ENCODE measurements at places on chromosomes 12 and 14. TPM values are rescaled to one million over a fixed set of nuclear protein-coding genes. Genes with fewer than 3 reads are reported as not detected.

- DNase-seq: no peak
Measured at GRCh38 chr12:19154686-19155085, 25.2 kb downstream of the PLEKHA5 start.

DNA sequence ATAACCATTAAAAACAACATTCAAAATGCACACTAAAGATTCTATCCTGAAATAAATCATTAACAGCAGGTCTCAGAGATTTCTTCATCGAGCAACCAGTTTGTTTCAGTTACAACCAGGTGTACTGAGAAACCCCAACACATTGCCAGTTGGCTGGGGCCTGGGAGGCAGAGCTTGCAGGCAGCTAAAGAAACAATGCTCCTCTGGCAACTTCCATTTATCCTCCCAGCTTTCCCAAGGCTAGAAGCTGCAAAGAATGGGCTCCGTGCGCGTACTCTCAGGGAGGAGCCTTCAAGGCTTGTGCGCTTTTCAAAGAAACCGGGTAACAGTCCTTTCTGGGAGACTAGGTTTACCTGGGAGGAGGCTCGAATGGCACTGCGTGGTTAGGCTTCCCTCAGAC is 181.6 kb downstream of the MSRB3 start:
- no peak for DNase-seq

The PRPH gene
- total RNA-seq: not detected

DNA sequence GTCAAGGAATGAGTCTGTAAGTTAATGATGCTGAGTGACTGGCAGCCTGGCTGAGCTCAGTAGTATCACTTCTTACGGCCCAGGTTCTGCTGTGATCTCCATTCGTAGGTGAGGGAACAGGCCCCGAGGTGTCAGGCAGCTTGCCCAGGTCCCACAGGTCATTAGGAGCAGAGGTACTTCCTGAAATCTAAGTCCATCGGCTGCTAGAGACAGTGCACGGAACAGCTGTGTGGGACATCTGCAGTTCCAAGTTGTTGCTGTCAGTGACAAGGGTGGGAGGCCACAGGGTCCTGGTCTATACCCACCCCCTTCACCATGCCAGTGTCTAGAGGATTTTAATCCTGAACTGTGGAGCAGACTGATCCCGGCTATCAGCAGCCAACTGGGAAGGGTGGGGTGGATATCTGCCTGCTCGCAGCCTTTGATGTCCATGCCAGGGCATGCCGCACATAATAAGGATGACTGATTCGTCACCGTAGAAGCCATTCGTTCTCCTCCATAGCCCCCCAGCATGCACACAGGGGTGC is 82.3 kb upstream of the RIN3 start:
- no peak for DNase-seq

The NRIP2 gene
- 0.32 TPM for total RNA-seq

- no peak for DNase-seq
Measured at GRCh38 chr12:85923767-85924331, 49.8 kb downstream of the NTS start.

The TAS2R46 gene
- 0.89 TPM for total RNA-seq

DNA sequence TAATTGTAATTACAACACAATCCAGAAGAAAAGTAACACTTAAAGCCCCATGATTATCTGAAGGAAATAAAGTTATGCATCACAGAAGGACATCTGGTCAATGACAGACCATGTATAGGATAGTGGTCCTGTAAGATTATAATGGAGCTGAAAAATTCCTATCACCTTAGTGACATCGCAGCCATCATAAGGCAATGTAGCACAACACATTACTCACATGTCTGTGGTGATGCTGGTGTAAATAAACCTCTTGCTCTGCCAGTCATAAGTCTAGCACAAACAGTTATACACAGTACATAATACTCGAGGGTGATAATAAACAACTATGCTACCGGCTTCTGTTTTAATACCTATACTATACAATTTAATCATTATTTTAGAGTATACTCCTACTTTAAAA is 11.2 kb downstream of the ATG2B start:
- DNase-seq: peak; percentile 24

DNA sequence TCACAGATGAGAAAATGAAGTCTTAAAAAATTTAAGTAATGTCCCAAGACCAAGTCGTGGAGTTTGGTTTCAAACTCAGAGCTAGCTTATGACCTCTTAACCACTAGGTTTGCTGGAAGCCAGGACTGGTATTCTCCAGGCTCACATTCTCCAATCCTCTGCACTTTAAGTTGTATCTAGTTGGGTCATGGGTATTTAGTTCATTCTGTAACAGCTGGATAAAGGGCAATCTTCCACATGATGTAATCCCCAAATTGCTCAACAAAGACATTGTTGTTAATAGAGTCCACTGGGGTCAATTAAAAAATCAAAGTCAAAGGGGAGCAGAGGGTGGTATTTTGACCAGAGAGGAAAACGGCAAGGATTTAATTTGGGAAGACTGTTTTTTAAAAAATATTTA is 17.8 kb upstream of the GAS2L3 start:
- DNase-seq: no peak

GRCh38 chr12:52518574-52519386 is 1.4 kb downstream of the KRT5 start:
- DNase-seq: no peak

The TCL1B gene
- not detected for total RNA-seq

- DNase-seq: no peak
Measured at GRCh38 chr12:69149270-69149669, 90.1 kb upstream of the CPSF6 start.

GRCh38 chr14:52706286-52706685 is 714 bp upstream of the PSMC6 start:
- no peak for DNase-seq

DNA sequence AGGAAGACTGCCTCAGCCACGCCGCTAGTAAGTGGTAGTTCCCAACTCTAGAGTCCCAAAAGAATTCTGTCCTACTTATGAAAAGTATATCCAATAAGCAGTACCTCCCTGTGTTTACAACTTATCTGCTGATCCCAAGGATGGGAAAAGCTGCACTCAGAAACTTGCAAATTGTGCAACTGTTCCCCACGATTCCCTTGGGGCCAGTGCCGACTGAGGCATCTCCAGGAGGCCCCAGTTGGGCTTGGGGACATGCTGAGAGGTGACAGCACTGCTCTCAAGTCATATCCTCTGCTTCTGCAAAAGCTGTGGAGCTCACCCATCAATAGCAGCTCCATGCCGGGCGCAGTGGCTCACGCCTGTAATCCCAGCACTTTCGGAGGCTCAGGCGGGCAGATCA is 23.7 kb downstream of the SPRING1 start:
- no peak for DNase-seq

The LGR5 gene
- not detected for total RNA-seq

The TRMT5 gene
- 31.4 TPM for total RNA-seq

GRCh38 chr14:95211721-95212504 is 54.6 kb upstream of the DICER1 start:
- DNase-seq: no peak

- peak; percentile 14 for DNase-seq
Measured at GRCh38 chr12:11555743-11556625, 93.5 kb upstream of the ETV6 start.

The PLA2G1B gene
- total RNA-seq: not detected

The PTHLH gene
- total RNA-seq: 4.4 TPM

- DNase-seq: no peak
Measured at GRCh38 chr14:91207008-91207407, 37.5 kb downstream of the GPR68 start.

DNA sequence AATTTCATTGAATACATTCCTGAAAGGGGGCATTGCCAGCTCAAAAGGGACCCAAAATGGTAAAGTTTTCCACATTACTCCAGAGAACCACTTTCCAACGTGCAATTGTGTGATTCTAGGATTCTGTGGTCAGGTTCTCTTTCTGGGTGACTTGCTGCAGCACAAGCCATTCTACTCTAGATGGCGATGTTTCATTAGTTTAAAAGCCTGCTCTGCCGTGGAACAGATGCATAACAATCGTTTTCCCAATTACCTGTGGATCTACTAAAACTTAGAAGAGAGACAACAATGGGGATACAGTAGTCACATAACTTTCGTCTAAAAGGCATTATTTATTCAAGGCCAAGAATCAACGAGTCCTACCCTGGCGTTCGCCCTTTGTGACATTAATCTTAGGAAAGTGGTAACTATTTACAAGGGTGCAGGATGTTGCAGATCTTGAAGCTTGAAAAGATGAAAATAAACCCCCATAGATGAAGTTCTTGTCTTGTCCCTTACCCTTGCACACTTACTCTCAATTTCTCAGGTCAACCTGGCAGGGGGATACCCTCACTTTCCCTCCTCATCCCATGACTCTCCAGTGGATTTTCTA is 400.9 kb downstream of the SNAPC1 start:
- no peak for DNase-seq

DNA sequence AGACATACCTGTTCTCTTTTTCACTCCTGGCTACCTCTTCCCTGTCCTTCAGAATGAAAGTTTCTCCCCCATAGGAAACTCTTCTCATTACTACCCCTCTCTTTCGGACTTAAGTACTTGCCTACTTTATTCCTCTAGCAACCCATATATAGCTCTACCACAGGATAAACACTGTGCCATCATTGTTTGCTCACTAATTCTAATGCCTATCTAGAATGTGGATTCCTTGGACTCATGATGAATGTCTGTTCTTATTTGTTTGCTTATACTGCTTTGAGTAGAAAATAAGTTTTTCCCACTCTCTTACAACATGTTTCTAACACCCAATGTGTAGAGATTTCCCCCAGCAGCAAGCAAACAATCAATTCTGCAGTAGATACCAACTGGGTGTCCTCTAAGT is 1094.9 kb downstream of the SLC6A15 start:
- DNase-seq: no peak

The KCNC2 gene
- not detected for total RNA-seq

The IL22 gene
- not detected for total RNA-seq

The ACRBP gene
- total RNA-seq: not detected

All from SJSA1 (cell line).